ENCODE measurements at places on chromosomes 3 and 15. TPM values are rescaled to one million over a fixed set of nuclear protein-coding genes. Genes with fewer than 3 reads are reported as not detected.

DNA sequence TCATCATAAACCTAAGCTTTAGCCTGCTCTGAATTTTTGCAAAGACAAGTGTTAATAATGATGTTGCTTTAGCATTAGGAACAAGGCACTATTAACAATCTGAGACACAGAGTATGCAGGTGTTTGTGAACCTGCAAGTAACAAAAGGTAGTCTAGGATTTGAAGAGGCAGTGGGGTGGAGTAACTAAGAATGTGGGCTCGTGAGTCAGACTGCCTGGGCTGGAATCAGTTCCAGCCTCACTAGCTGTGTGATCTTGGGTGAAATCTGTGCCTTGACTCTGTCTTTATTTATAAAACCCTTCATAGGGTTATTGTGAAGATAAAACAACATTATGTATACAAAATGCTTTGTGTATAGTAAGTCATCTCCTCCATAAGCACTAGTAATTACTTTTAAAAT is 610.6 kb upstream of the CFAP20DC start:
- peak; percentile 25 for DNase-seq

Gene SLC12A1
- not detected for total RNA-seq

Gene C3orf52
- 10.9 TPM for total RNA-seq

Gene TTLL13
- not detected for total RNA-seq

- DNase-seq = peak; percentile 15
Measured at GRCh38 chr3:128217702-128218547, 64.6 kb downstream of the EEFSEC start.

DNA sequence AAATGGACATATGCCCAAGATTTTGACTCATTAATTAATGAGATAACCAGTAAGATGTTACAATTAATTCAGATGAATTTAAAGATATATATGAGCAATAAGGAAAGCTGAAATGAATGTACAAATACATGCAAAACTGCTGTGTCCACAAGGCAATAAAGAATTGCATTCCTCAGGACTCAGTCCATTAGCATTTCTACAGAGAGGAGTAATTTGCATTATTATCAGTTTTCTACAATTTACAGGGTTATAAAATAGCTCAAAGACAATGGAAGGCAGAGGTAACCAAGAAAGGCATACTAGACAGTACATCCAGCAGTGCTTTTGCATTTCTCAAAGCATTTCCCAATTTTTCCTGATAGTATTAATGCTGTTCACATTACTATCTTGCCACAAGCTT is 377.1 kb upstream of the GOLIM4 start:
- no peak for DNase-seq

- peak; percentile 14 for DNase-seq
Measured at GRCh38 chr15:51172193-51172592, 77.5 kb upstream of the TNFAIP8L3 start.

GRCh38 chr15:48285329-48286214 is 45.7 kb upstream of the DUT start:
- DNase-seq = peak; percentile 75

DNA sequence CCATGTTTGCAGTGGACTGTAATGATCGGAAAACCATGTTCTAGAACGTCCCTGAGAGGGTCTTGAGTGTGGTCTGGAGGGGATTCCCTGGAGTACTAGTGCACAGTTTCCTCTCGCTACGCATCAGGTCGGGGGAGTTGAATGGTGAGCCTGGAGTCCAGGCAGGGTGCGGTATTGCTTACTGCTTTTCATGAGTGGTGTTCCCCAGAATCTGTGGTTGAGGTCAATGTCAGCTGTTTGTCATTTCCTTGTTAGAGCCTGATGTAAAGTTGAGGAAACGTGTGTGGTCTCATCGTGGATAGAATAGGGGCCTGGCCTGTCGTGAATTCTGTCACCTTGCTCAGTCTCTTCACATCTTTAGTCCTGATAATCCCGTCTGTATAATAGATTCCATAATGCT is 328.2 kb upstream of the LRRFIP2 start:
- DNase-seq = no peak

- DNase-seq = no peak
Measured at GRCh38 chr15:34986326-34986725, 1.8 kb downstream of the ZNF770 start.

- no peak for DNase-seq
Measured at GRCh38 chr15:36856339-36856973, 243.9 kb downstream of the MEIS2 start.

GRCh38 chr3:50873376-50874157 is 198.8 kb downstream of the DOCK3 start:
- no peak for DNase-seq

Gene AP2M1
- 795 TPM for total RNA-seq

- DNase-seq = peak; percentile 80
Measured at GRCh38 chr3:157282261-157283191, 122.6 kb upstream of the CCNL1 start.

Gene GREM1
- total RNA-seq = not detected

GRCh38 chr3:141825216-141826011 is 51.0 kb upstream of the ATP1B3 start:
- DNase-seq = peak; percentile 37

DNA sequence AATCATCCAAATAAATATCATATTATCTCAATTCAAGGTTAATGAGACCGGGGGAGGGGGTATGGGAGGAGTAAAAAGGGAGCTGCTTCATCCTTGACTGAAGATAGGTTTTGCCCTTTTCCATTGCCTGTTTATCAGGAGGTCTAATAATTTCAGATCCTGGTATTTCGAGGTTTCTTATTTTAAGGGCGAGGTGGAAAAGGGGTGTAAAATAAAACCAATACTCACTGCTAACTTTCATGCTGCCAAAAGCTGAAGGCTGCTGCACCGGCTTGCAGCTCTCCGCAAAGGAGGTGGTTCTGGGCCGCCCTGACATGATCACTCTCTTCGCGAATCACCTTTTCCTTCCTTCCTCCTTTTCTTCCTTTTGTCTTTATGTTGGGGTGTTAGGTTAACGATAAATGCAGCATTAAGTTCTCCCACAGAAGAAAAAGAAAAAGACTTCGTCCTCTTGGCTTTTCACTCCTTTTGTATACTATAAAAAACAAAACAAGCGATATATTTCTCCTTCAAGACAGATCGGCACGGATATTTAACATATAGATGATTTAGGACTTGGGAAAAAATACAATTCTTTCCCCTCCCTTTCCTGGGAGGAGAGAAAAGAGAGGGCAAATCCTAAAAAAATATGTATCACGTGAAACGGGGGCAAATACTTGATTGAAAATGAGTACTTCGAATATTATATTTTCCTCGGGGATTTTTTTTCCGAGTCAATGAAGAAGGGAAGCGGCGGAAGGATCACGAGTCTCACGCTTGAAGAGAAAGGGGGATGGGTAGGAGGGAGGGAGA is 932 bp downstream of the GSK3B start:
- peak; percentile 46 for DNase-seq

Gene CCR3
- total RNA-seq = 0.20 TPM

DNA sequence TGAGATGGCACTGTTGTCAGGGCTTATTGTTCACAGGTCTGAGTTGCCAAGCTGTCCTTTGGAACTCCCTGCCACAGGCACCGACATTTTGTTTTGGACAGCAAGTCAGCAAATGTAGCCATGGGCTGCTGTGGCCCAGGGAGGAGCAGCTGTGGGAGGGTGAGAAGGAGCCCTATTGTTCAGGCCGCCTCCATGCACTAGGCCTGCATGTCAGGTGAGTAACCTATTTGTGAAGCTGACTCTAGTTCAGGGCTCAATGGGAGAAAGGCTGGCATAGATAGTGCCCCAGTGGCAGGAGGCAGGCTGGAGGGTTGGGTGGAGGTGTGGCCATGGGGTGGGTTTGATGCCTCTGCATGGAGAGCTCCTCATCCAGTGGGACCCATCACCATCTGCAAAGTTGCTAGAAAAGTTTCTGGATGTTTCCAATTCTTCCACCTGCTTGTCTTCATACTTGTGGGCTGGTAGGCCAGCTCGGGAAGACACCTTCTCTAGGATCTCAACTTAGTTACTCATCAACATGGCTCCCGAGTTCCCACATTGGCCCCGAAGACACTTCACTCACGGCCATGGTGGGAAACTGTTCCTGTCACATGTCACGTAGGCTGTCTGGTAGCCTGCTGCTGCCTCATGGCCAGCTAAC is 19.5 kb downstream of the AMOTL2 start:
- DNase-seq = no peak

- DNase-seq = no peak
Measured at GRCh38 chr3:126344380-126345041, 12.7 kb downstream of the KLF15 start.
